ENCODE measurements at places on chromosomes 3 and 15. TPM values are rescaled to one million over a fixed set of nuclear protein-coding genes. Genes with fewer than 3 reads are reported as not detected.

UBE3A gene
- total RNA-seq = 95.3 TPM

SAMMSON gene
- 0.25 TPM for total RNA-seq

KLHL6 gene
- total RNA-seq = under 0.01 TPM

GRAMD1C gene
- total RNA-seq = 7.6 TPM

BNIP2 gene
- 149 TPM for total RNA-seq

MTMR10 gene
- total RNA-seq = 21.6 TPM

GOLGA8T gene
- not detected for total RNA-seq

KBTBD13 gene
- not detected for total RNA-seq

ENTPD3 gene
- not detected for total RNA-seq

GOLGA8K gene
- not detected for total RNA-seq

HHLA2 gene
- total RNA-seq = not detected

SH2D7 gene
- total RNA-seq = not detected

CCR4 gene
- not detected for total RNA-seq

HCLS1 gene
- 2.5 TPM for total RNA-seq

CPN2 gene
- not detected for total RNA-seq

NR1D2 gene
- total RNA-seq = 73.4 TPM

TMCO5A gene
- not detected for total RNA-seq

NR1I2 gene
- total RNA-seq = not detected

CTDSPL gene
- 38.2 TPM for total RNA-seq

ROPN1 gene
- not detected for total RNA-seq

GXYLT2 gene
- 16.1 TPM for total RNA-seq

IL17RC gene
- 43.3 TPM for total RNA-seq

Measured in uterine smooth muscle cell (primary cell).